Metanephros (tissue), 2 donors: ENCODE measurements at places on chromosomes 3 and 15. TPM values are rescaled to one million over a fixed set of nuclear protein-coding genes. Genes with fewer than 3 reads are reported as not detected.

WNT5A gene
- 84.9 TPM for total RNA-seq

SMCO1 gene
- total RNA-seq, result 3.5 TPM

ANKUB1 gene
- not detected for total RNA-seq

IL5RA gene
- 0.88 TPM for total RNA-seq

CP gene
- total RNA-seq, result 0.64 TPM

NBEAL2 gene
- 39.9 TPM for total RNA-seq
